ENCODE measurements at places on chromosomes 1 and 21.

DNA sequence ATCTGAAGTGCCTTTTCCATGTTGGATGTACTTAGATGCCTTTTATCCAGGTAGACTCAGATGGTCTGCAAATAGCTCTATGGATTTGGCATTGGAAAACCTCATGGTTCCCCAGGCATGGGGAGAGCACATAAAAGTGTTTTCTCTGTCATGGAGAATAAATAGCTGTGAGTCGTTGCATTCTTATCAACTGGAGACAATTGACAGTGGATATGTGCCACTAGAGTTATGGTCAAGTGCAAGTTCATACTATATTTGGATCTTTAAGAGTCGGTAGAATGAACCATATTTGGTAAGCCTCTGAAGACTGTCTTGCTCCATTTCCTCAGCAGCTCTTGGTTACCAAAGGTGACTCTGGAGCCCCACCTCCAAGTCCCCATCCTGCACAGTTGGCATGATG is 83.7 kb downstream of the ROR1 start:
- no peak for DNase-seq

GRCh38 chr1:204507317-204508105 is 8.7 kb upstream of the MDM4 start:
- DNase-seq: no peak

- DNase-seq: no peak
Observed at GRCh38 chr1:1071486-1072298, 2.4 kb downstream of the RNF223 start.

DNA sequence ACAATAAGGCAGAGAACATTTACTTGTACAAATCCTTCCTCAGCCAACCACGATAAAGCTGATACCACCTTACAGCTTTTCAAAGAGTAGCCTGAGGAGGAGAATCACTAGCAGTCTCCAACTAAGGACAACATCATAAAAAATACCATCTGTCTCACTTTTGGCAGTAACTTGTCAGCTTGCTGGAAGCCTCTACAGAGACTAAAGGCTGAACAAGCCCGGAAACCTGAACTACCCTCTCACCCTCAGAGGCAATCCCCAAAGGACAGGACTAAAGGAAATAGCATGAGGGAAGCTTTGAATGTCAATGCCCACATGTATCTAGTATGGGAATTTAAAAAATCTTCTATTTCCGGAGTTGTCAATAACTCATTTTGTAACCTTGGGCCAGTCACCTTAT is 10.6 kb downstream of the SRSF4 start:
- no peak for DNase-seq

- DNase-seq: no peak
Observed at GRCh38 chr1:184176058-184176457, 124.5 kb downstream of the TSEN15 start.

DNA sequence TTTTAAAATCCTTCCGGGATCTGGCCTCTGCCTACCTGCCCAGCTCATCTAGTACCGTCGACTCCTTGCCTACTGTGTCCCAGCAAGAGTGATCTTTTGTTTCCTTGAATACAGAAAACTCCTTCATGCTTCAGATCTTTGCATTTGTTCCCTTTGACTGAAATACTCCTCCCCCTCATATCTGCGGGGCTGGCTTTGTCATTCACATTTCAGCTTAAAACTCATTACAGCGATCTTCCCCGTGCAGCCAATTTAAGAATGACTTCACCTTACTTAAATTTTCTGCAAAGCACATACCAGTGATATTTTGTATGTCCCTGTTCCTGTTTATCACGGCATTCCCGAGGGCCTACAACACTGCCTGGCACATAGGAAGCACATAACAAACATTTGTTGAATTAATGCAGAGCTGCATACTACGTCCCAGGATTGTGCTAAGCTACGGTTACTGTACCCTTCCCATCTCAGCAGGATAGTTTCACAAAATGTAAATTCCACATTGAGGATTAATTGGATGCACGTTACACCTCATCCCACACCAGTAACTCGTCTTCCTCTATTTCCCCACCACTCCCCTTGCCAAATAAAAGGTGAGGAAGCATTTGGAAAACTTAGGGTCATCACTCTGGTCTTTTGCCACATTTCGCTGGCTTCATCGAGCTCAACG is 837 bp upstream of the DESI2 start:
- no peak for DNase-seq

DNA sequence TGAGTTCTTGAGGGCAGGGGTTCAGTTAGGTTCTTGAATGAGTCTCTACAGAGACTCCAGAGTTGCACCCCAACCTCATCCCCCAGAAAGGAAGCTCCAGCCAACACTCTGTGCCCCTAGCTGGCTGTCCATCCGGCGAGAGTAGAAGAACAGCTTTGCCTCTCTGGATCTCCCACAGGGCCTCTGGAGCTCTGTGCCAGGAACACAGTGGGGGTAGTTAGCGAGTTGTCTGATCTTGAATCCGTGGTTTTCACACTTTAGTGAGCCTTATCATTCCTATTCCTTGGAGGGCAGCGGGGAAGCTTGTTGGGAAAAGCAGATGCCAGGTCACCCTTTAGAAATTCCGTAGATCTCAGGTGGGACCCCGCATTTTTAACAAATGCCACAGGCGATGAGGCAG is 45.0 kb downstream of the STUM start:
- DNase-seq: no peak

- DNase-seq: no peak
Observed at GRCh38 chr1:230839173-230839572, 29.1 kb downstream of the C1orf198 start.

GRCh38 chr1:17422461-17422860 is 17.0 kb downstream of the RCC2 start:
- no peak for DNase-seq

GRCh38 chr1:102435483-102435882 is 438.8 kb upstream of the OLFM3 start:
- no peak for DNase-seq

DNA sequence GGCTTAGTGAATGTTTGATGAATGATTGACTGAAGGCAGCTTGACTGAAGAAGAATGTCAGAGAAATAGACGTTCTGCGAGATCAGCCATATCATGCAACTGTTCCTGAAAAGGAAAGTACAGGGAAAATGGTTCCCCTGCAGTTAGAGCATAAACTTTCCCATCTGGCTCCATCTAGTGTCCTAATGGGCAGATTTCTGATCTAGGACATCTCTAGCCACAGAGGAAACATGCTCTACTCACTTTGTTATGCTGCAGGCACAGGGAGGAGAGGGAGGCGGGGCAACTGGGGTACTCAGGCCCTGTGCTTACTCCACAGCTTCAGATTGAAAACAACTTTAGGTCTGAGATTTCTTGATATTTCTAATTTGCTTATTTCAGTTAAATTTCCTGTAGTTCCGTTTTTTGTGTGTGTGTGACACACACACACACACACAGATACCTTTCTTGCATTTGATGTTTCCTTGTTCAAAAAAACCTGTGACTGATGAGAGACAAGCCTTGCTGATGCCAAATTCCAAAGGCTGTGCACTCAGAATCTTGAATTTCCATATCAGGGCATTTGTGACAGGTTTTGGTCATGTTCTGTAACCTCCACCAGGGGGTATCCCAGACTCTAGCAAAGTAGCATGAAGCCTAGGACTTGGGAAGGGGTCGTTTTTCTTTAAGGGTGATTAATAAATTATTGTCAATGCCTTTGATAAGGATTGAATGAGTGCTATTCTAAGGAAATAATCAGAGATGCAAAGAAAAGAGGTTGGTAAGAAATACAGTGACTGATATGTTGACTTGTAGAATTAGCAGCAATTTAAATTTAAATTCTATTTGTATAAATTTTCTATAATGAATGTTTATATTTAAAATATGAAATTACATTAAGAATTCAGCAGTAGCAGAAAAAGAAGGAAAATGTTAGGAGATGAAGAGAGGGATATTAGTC is 139.7 kb upstream of the BEND5 start:
- no peak for DNase-seq

DNA sequence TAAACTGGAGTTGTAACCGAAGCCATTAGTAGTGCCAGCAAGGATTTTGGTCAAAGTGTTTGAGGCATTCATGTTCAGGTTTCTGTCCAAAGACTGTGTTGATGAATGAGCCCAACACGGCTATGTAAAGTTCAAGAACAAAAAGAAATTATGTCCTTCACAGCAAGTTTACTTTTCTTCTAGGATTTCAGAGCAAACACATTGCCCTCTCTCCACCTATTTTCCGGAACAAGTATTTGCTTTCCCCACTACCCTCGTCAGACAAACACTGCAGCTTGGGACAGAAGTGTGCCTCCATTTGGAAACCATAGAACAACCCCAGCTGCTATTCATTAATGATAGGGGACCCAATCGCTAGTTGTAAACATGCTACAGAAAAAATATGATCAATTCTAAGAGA is 151.4 kb upstream of the C1orf105 start:
- DNase-seq: no peak

DNA sequence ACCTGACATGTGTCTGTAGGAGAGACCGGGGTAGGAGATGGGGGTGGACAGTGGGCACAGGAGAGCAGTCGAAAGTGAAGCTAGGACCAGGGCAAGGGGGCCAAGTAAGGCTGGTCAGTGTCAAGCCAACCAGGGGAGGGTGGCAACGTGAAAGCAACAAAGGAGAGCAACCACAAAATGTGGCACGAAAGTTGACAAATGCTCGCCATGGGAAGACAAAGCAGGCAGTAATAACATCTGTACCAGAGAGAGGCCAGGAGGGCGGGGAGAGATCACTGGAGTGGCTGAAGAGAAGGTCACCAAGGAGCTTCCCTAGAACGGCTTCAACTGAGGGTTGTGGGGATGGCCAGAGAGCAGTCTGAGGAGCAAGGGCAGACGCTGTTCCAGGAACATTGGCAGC is 17.0 kb downstream of the QSOX1 start:
- DNase-seq: no peak

DNA sequence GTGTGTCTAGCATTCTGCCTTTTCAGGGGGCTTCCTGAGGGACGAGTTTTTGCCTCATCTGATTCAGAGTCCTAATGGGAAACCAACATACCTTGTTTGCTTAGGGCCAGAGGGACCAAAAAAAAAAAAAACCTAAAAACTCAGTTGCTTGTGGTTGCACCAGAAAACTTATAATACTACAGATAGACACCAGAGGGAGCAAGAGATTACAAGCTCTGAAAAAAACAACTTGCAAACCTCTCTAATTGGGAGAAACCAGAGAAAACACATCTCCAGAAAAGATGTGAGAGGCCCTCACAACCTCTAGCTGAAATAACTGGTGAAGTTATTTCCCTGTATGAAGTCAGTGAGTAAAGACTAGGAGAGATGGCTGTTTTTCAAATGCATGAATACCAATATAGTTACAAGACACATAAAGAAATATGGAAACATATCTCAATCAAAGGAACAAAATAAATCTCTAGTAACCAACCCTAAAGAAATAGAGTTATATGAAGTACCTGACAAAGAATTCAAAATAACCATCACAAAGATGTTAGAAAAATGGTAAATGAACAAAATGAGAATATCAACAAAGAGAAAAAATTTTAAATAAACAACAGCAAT is 233.7 kb upstream of the NFIA start:
- DNase-seq: no peak

DNA sequence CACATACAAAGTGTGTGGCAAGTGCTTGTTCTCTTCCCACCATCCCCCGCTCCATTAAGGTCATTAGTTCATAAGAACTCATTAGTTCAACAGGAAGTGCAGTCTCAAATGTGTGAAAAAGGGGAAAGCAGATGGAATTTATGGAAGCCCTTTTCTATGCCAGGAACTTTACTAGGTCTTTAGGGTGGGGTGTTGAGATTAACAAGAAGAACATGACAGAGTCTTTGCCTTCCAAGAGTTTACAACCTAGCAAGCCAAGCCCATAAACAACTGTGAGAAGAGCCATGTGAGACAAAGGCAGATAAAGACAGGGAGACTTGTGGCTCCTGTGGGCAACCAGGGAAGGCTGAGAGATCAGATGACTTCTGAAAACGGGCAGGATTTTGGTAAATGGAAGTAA is 21.4 kb downstream of the PLEKHA6 start:
- no peak for DNase-seq

GRCh38 chr1:11629184-11630016 is 24.8 kb downstream of the FBXO2 start:
- DNase-seq: no peak

GRCh38 chr1:207239874-207240273 is 81.6 kb upstream of the CD55 start:
- no peak for DNase-seq

GRCh38 chr1:192803501-192803900 is 5.3 kb upstream of the RGS2 start:
- no peak for DNase-seq

GRCh38 chr21:45473496-45474322 is 68.5 kb downstream of the SLC19A1 start:
- no peak for DNase-seq

GRCh38 chr1:87796471-87796901 is 467.8 kb downstream of the LMO4 start:
- no peak for DNase-seq

GRCh38 chr1:16249596-16250241 is 12.7 kb upstream of the CPLANE2 start:
- DNase-seq: no peak

DNA sequence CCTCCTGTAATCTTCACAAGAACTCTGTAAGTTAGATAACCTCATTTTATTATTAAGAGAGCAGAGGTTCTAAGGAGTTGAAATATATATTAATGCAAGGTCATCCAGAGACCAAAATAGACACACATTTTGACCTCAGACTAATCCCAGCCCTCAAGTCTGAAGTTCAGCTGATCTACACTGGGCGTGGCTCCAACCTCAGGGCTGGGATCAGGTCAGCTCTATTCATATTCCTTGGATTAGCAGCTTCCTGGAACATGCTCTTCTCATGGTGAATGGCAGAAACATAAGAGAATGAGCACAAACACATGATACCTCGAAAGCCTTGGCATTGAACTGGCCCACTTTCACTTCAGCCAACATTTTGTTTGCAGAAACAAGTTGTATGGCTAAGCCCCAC is 200.8 kb upstream of the ST6GALNAC5 start:
- DNase-seq: no peak

- DNase-seq: no peak
Observed at GRCh38 chr1:205133287-205133686, 11.5 kb upstream of the RBBP5 start.

Data from AG04450 (cell line).